Adrenal gland (tissue), 19 donors: ENCODE measurements at places on chromosomes 4 and X.

GRCh38 chr4:153785910-153786721 is 2.8 kb downstream of the SFRP2 start:
- no peak for DNase-seq

DNA sequence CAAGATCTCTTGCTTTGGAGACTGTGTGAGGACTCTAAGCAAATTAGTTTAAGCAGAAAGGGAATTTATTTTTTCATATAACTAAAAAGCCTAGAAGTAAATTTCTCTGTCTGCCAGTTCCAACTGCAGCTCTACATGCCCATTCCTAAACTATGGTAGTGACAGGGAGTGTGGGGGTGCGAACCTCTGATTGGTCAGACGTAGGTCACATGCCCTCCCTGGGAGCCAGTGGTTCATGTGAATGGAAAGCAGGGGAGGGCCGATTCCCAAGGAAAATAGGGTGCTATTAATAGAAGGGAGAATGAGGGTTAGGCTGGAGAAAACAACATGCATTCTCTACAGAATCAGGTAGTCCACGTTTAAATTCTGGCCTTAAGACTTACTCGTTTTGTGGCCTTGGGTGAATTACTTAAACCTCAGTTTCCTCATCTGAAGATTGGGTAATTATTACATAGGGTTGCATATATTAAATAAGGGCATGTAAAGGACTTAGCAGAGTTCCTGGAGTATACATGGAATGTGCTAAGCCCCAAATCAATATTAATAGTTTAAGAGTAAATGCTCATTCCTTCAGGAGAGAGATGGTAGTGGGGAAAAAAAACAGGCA is 7.2 kb downstream of the RAB33B start:
- DNase-seq: no peak

- no peak for DNase-seq
Observed at GRCh38 chr4:114015444-114015899, 36.0 kb upstream of the ARSJ start.

- no peak for DNase-seq
Observed at GRCh38 chr4:184280591-184281071, 63.0 kb upstream of the ENPP6 start.

GRCh38 chr4:187019896-187020295 is 296.2 kb upstream of the FAT1 start:
- DNase-seq: no peak
